ENCODE measurements at places on chromosomes 16 and 17. TPM values are rescaled to one million over a fixed set of nuclear protein-coding genes. Genes with fewer than 3 reads are reported as not detected.

DNA sequence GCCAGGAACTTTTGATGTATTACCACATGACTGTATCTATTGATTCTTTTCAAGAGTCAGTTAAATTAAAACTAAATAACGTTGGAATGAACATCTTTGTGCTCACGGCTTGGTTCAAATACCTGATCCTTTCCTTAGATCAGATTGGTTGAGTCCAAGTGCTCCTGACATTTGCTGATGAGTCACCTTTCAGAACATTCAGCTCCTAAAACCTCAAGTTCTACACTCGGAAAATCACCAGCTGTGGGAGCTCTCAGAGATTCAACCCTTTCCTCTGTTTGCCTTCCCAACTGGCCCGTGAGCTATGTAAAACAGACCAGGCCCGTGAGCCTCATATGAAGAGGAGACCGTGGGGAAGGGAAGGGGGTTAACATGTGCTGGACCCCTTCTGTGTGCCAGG, 68.1 kb downstream of the RTN4RL1 start:
- H3K4me1 ChIP-seq, result peaks cover 4% of the 10 kb centered on the region
- H3K27ac ChIP-seq, result no peak overlapping the region
- H3K27me3 ChIP-seq, result peaks cover 6% of the 10 kb centered on the region
- no peak overlapping the region for H3K4me3 ChIP-seq
- no peaks in the 10 kb centered on the region for H3K36me3 ChIP-seq

DNA sequence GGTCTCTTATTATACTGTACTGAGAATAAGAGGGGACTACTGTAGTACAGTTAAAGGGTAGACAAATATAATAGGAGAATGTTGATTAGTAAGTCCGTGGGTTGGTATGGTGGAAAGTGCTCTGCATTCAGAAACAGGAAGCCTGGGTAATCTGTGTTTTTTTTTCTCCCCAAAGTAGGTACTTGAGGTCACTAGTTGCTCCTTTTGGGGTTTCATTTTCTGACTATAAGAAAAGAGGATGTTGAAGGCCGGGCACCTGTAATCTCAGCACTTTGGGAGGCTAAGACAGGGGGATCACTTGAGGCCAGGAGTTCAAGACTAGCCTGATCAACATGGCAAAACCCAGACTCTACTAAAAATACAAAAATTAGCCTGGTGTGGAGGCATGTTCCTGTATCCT, 42.0 kb upstream of the MMD start:
- no peak overlapping the region for H3K4me3 ChIP-seq
- DNase-seq, result no peak
- peaks cover 6% of the 10 kb centered on the region for H3K4me1 ChIP-seq
- H3K36me3 ChIP-seq, result no peaks in the 10 kb centered on the region
- H3K27me3 ChIP-seq, result no peaks in the 10 kb centered on the region
- H3K27ac ChIP-seq, result no peak overlapping the region

- 0 out of 2 replicates have a peak, but pooled peaks cover 2% of the 10 kb centered on the region for H3K4me1 ChIP-seq
- no peak overlapping the region for H3K27ac ChIP-seq
- no peaks in the 10 kb centered on the region for H3K36me3 ChIP-seq
Measured at GRCh38 chr16:11224894-11225676, 30.9 kb downstream of the SOCS1 start.

DNA sequence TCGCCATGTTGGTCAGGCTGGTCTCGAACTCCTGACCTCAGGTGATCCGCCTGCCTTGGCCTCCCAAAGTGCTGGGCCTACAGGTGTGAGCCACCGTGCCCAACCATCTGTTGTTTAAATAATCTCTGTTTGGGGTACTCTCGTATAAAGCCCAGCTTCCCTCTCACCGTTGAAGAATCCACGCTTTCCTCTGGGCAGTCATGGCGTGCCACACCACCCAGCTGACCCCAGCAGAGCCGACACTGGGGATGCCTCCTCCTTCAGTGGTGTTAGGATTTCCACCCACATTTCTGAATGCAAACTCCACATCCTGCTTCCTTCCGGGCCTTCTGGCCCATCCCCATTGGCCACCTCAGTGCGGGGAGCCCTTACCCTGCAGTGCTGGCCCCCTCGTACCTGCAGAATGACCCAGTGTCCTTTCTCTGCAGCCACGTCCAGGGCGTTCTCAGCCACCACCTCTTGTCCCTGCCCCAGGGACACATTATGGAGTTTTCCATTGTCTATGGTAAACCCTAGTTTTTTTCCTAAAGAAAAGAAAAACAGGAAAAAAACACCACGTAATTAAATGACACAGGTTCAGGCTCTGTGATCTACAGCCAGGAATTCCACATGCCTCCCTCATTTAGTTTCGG, 60.4 kb downstream of the PGS1 start:
- H3K4me1 ChIP-seq, result peaks cover 10% of the 10 kb centered on the region
- H3K27ac ChIP-seq, result no peak overlapping the region
- no peaks in the 10 kb centered on the region for H3K27me3 ChIP-seq
- H3K36me3 ChIP-seq, result no peaks in the 10 kb centered on the region

- no peaks in the 10 kb centered on the region for H3K36me3 ChIP-seq
- peaks cover 2% of the 10 kb centered on the region for H3K4me1 ChIP-seq
- H3K27ac ChIP-seq, result no peak overlapping the region
- H3K4me3 ChIP-seq, result no peak overlapping the region
Measured at GRCh38 chr16:50550035-50550434, 1.8 kb downstream of the NKD1 start.

DNA sequence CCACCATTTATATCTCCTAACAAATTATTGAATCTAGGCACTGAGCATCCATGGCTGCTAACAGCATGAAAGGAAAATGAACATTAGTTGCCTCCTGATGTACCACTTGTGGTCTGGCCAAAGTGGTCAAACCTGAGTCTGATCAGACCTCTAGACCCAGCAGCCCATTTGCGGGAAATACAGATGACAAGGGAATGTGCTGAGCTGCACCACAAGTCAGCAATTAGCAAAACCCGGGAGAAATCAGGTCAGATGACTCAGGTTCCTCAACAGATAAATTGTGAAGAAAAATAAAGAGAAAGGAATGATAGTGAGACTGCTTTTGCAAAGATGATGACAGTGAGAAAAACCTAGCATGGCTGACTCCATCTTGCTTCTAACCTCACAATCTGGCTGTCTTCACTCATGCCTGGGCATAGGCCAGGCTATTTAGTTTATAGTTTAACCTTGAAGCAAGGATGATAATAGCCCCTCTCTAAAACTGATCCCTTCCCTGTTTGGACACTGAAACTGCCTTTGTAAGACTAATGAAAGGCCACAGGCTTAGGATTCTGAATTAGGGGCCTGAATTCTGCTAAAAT, 142.7 kb upstream of the ASIC2 start:
- H3K27ac ChIP-seq, result no peak overlapping the region
- H3K4me1 ChIP-seq, result no peaks in the 10 kb centered on the region
- H3K36me3 ChIP-seq, result no peaks in the 10 kb centered on the region
- H3K27me3 ChIP-seq, result no peaks in the 10 kb centered on the region

GRCh38 chr16:65181071-65181561, 59.3 kb upstream of the CDH11 start:
- H3K36me3 ChIP-seq, result no peaks in the 10 kb centered on the region
- H3K27me3 ChIP-seq, result no peaks in the 10 kb centered on the region
- no peak overlapping the region for H3K27ac ChIP-seq
- no peak overlapping the region for H3K4me3 ChIP-seq

GRCh38 chr17:17515934-17516930, 20.0 kb upstream of the RASD1 start:
- no peaks in the 10 kb centered on the region for H3K36me3 ChIP-seq
- H3K27ac ChIP-seq, result no peak overlapping the region
- H3K4me1 ChIP-seq, result peaks cover 12% of the 10 kb centered on the region
- H3K27me3 ChIP-seq, result peaks cover 2% of the 10 kb centered on the region
- peak; percentile 68 for DNase-seq

GRCh38 chr17:33980193-33980592, 274.9 kb upstream of the CCL2 start:
- H3K27me3 ChIP-seq, result no peaks in the 10 kb centered on the region
- H3K4me1 ChIP-seq, result no peaks in the 10 kb centered on the region
- H3K4me3 ChIP-seq, result no peak overlapping the region
- no peak for DNase-seq
- no peak overlapping the region for H3K27ac ChIP-seq

DNA sequence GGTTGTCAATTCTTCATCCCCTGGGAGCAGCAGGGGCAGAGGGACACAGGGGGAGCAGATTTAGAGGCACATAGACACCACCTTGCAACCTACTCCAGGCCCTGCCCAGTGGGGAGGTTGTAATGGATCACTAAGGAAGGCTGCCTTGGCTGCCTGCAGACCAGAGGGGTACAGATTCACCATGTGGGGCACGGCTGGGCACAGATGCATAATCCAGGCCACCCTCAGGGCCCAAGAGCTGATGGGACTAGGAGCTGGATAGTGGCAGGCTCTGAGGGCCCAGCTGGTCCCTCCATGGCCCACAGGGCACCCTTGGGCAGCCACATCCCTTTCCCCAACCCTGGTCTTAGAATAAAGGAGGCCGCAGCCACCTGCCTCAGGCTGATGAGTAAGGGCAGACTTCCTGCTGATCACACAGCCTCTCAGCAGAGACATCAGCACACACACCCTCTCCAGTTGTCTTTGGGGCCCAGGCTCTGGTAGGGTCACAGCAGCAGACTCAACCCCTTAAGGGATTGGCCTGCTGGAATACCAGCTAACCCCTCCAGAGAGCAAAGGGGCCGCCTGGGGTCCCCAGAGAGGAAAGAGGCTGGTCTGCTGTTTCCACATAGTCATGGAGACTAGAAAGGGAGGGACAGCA, 224.9 kb downstream of the GSG1L start:
- no peaks in the 10 kb centered on the region for H3K36me3 ChIP-seq
- no peaks in the 10 kb centered on the region for H3K4me1 ChIP-seq
- no peak for DNase-seq
- no peak overlapping the region for H3K4me3 ChIP-seq

- peak; percentile 38 for DNase-seq
- no peaks in the 10 kb centered on the region for H3K27me3 ChIP-seq
- peaks cover 34% of the 10 kb centered on the region for H3K4me1 ChIP-seq
- no peak overlapping the region for H3K27ac ChIP-seq
- H3K36me3 ChIP-seq, result peaks cover 16% of the 10 kb centered on the region
Measured at GRCh38 chr17:27551701-27552248, 79.2 kb upstream of the LGALS9 start.

GRCh38 chr17:61351745-61352407, 47.8 kb upstream of the TBX2 start:
- DNase-seq, result peak; percentile 56
- no peaks in the 10 kb centered on the region for H3K36me3 ChIP-seq
- peaks cover 20% of the 10 kb centered on the region for H3K4me1 ChIP-seq
- no peak overlapping the region for H3K4me3 ChIP-seq

- H3K36me3 ChIP-seq, result peaks cover 7% of the 10 kb centered on the region
- H3K27ac ChIP-seq, result peak overlapping the region; percentile 45
- H3K4me1 ChIP-seq, result peaks cover 17% of the 10 kb centered on the region
- H3K4me3 ChIP-seq, result no peak overlapping the region
- no peaks in the 10 kb centered on the region for H3K27me3 ChIP-seq
Measured at GRCh38 chr16:82071421-82071820, 36.4 kb downstream of the HSD17B2 start.

- H3K27ac ChIP-seq, result no peak overlapping the region
- H3K27me3 ChIP-seq, result no peaks in the 10 kb centered on the region
- H3K4me1 ChIP-seq, result no peaks in the 10 kb centered on the region
Measured at GRCh38 chr16:80079072-80079471, 461.7 kb upstream of the DYNLRB2 start.

DNA sequence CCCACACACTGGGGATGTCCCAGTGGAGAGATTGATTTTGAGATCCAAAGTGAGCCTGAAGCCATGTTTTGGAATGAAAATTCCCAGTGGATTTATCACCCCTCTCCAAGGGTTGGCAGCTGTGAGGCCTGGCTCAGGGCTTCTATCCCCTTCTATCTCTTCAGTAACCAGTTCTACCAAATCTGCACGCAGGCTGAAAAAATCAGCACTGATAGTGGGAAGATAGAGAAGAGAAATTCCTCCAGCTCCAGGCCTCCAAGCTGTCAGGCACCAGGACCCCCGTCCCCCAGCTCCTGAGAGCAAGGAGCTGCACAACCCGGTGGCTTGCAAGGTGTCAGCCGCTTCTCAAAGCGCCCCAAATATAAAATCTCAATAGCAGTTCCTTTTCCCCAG, 1.0 kb downstream of the FLOT2 start:
- no peak for DNase-seq
- H3K27me3 ChIP-seq, result no peaks in the 10 kb centered on the region
- peak overlapping the region; percentile 79 for H3K4me3 ChIP-seq
- H3K36me3 ChIP-seq, result no peaks in the 10 kb centered on the region

GRCh38 chr17:75267411-75268232, 3.4 kb downstream of the MIF4GD start:
- peaks cover 26% of the 10 kb centered on the region for H3K36me3 ChIP-seq
- H3K27ac ChIP-seq, result no peak overlapping the region
- H3K27me3 ChIP-seq, result no peaks in the 10 kb centered on the region
- no peak overlapping the region for H3K4me3 ChIP-seq
- DNase-seq, result no peak

- H3K4me1 ChIP-seq, result peaks cover 27% of the 10 kb centered on the region
- no peaks in the 10 kb centered on the region for H3K27me3 ChIP-seq
- peaks cover 1% of the 10 kb centered on the region for H3K36me3 ChIP-seq
- no peak overlapping the region for H3K4me3 ChIP-seq
Measured at GRCh38 chr16:30998852-30999761, 11.3 kb downstream of the STX1B start.

DNA sequence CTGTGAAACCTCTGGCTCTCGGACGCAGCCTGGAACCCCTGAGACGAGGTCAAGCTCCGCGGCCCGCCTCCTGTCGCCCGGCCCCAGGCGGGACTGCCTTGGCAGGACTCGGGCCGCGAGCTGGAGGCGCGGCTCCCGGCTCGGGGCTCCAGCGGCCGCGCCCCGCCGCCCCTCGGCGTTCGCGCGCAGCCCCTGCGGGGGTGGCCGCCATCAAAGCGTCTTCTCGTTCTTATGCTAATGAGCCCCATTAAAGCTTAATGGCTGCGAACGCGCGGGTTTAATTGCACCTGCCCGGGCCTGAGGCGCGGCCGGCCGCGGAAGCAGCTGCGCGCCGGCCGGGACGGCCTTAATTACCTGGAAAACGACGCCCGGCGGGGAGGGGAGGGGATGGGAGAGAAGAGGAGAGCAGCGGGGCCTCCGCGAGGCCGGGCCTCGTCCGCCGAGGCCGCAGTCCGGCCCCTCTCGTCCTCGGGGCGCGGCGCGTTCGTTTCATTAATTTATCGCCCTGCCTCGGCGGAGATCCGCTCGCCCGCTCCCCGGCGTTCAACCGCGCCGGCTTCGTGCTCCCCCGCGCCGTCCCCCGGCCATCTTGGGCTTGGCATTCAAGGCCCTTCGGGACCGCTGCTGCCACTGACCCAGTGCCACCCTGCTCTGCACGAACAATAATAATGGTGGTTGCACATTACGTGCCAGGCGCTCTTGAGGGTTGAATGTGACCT, 19.2 kb downstream of the RAI1 start:
- H3K4me1 ChIP-seq, result peaks cover 70% of the 10 kb centered on the region
- H3K4me3 ChIP-seq, result no peak overlapping the region
- H3K36me3 ChIP-seq, result peaks cover 2% of the 10 kb centered on the region
- no peak for DNase-seq
- H3K27me3 ChIP-seq, result no peaks in the 10 kb centered on the region

ZNF597 gene
- total RNA-seq, result 3.1 TPM

AARS1 gene
- total RNA-seq, result 125 TPM

SOX9 gene
- total RNA-seq, result 4.1 TPM

PRR11 gene
- total RNA-seq, result 8.6 TPM

RTN4RL1 gene
- total RNA-seq, result under 0.01 TPM
